Left lobe of liver (tissue), 2 donors: ENCODE measurements at places on chromosomes 4 and X. TPM values are rescaled to one million over a fixed set of nuclear protein-coding genes. Genes with fewer than 3 reads are reported as not detected.

The ARX gene
- not detected for total RNA-seq

The CT47B1 gene
- total RNA-seq: not detected

The MAGED4B gene
- 1.3 TPM for total RNA-seq

The UGT2B15 gene
- 111 TPM for total RNA-seq

The PCDH19 gene
- 0.35 TPM for total RNA-seq

The VEGFC gene
- 1.5 TPM for total RNA-seq

The TMSB15B gene
- 0.28 TPM for total RNA-seq

The DCAF8L2 gene
- total RNA-seq: not detected
